Activated naive CD8-positive, alpha-beta T cell treated with anti-CD3 and anti-CD28 coated beads for 36 hours (primary cell): ENCODE measurements at places on chromosomes 1 and 21.
A peak's percentile ranks its signal among the peaks of the same experiment; 100 is the strongest.

- H3K4me3 ChIP-seq = no peak overlapping the region
- DNase-seq = no peak
- no peak overlapping the region for H3K27ac ChIP-seq
- H3K4me1 ChIP-seq = peaks cover 10% of the 10 kb centered on the region
- H3K27me3 ChIP-seq = no peaks in the 10 kb centered on the region
Observed at GRCh38 chr1:231861541-231862481, 235.2 kb downstream of the DISC1 start.

DNA sequence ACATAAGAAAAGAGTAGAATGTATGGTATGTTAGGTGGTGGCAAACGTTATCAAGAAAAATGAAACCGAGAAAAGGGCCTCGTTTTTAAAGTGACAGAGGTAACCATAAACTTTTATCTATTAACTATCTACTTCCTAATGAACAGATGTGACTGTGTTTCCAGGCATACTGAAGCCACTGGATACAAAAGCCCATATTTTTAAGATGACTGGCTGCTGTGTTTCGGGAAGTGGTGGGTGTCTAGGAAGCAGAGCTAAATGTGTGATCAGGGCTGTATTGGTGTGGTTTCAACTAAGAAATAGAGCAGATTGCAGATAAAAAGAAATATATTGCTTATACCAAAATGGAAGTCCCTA, 71.8 kb downstream of the CHRM3 start:
- no peak for DNase-seq
- H3K4me3 ChIP-seq = peak overlapping the region; percentile 33
- H3K27ac ChIP-seq = peak overlapping the region; percentile 52
- peaks cover 12% of the 10 kb centered on the region for H3K4me1 ChIP-seq
- no peaks in the 10 kb centered on the region for H3K27me3 ChIP-seq

GRCh38 chr1:216310776-216311175, 112.5 kb downstream of the USH2A start:
- no peaks in the 10 kb centered on the region for H3K4me1 ChIP-seq
- no peak overlapping the region for H3K27ac ChIP-seq
- no peaks in the 10 kb centered on the region for H3K36me3 ChIP-seq
- no peak overlapping the region for H3K4me3 ChIP-seq

- peak overlapping the region; percentile 32 for H3K4me3 ChIP-seq
- no peak overlapping the region for H3K27ac ChIP-seq
- H3K36me3 ChIP-seq = peaks cover 8% of the 10 kb centered on the region
- no peaks in the 10 kb centered on the region for H3K27me3 ChIP-seq
- peaks cover 5% of the 10 kb centered on the region for H3K4me1 ChIP-seq
Observed at GRCh38 chr1:227541129-227541528, 22.2 kb upstream of the ZNF678 start.

GRCh38 chr1:58162952-58163550, 383.5 kb downstream of the OMA1 start:
- DNase-seq = peak; percentile 2
- peaks cover 3% of the 10 kb centered on the region for H3K27me3 ChIP-seq
- no peak overlapping the region for H3K4me3 ChIP-seq
- H3K36me3 ChIP-seq = no peaks in the 10 kb centered on the region
- no peak overlapping the region for H3K27ac ChIP-seq
- H3K4me1 ChIP-seq = no peaks in the 10 kb centered on the region

GRCh38 chr1:10630661-10631120, 155.9 kb downstream of the PEX14 start:
- H3K4me1 ChIP-seq = no peaks in the 10 kb centered on the region
- no peaks in the 10 kb centered on the region for H3K27me3 ChIP-seq
- peaks cover 4% of the 10 kb centered on the region for H3K36me3 ChIP-seq
- H3K27ac ChIP-seq = no peak overlapping the region
- no peak overlapping the region for H3K4me3 ChIP-seq
- no peak for DNase-seq
